ENCODE measurements at places on chromosomes 13 and 19.

DNA sequence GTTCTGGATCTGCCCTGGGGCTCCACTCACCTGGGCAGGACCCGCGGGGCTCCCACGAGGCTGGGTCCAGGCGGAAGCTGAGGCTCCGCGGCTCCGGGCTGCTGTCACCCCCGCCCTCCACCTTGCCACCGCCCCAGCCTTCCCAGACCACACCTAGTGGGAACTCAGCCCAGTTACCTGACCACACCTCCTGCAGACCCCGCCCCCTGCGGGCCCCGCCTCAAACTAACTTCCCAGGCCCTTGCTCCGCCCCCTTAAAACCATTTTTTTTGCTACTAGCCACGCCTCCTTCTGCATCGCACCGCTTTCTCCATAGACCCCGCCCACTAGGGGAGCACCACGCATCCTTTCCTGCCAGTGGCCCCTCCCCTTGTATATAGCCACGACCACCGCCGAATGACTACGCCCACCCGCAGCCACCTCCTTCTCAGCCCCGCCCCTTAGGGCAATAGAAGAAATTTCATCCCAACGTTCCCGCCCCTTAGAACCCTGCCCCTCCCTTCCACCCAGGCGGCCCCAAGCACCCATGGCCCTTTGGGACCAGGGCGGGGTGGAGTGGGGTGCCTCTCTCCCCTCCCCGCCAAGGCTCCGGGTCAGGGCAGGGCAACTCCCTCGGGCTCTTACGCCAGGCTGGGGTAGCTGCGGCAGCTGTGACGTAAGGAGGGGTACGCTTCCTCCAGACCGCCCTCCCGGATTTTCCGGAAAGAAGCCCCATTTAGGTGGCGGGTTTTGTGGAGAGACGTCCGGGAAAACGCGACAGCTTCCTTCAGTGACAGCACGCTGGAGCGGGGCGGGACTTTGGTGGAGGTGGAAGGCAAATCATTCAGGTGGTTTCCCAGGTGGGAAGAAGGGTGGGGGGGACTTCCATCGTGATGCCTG, at the start of gene SH2D3A:
Gene SH2D3A (minus strand): TSS at position 79 of the 879 bp plus-strand sequence. CDS start 3,687 bp downstream, outside the sequence.
- DNase-seq = no peak

DNA sequence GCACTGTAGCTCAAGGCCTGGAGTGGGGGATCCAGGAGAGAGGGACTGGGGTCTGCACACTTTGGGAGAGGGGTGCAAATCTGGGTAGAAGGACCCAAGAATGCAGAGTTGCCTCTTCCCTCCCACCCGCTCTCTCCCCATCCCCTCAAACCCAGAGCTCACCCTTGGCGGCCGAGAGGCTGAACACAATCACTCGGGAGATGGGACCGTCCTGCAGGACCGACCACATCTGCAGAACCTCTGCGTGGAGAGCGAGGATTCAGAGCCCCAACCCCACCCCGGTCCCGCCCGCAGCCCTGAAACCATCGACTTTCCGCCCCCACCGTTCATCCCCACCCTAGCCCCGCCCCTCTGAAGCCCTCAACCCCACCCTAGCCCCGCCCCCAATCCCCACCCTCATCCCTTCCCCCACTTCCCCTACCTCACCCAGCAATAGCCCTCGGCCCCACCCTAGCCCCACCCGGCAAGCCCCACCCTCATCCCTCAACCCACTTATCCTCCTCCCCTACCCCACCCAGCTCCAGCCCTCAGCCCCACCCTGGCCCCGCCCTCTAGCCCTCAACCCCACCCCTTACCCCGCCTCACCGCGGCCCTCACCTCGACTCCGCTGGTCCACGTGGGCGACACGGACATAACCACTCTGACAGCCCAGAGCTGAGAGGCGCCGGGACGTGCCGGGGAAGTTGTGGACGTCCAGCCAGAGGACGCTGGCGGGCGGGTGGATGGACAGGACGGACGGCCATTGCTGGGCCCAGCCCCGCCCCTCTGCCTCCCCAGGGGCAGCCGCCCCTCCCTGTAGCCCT, 4.1 kb downstream of the KPTN start:
- DNase-seq = peak; percentile 61

DNA sequence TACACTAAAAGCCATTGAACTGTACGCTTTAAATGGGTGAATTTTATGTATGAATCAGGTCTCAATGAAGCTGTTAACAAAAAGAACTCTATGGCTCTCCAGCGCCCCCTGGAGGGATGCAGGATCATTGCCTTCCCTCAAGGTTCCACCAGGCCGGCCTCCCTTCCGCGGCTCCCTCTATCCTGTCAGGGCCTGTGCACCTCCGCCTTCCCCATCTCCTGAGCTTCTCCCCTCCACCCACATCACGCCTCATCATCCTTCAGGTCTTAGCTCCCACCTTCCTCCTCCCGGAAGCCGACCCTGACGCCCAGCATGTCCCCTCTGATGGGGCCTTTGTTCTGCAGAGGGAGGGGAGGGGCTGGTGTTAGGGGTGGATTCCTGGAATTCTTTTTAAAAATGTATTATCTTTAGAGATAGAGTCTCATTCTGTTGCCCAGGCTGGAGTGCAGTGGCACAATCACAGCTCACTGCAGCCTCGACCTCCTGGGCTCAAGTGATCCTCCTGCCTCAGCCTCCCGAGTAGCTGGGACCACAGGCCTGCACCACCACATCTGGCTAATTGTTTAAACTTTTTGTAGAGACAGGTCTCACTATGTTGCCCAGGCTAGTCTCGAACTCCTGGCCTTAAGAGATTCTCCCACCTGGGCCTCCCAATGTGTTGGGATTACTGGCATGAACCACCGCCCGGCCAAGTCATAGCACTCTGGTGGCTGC, 27.7 kb downstream of the MEIS3 start:
- peak; percentile 76 for DNase-seq

- DNase-seq = no peak
Measured at GRCh38 chr13:113862931-113863523, 849 bp downstream of the GAS6 start.

All from left forelimb (tissue), 1 donor.